Lower lobe of right lung (tissue), 2 donors: ENCODE measurements at places on chromosomes 1 and 21. TPM values are rescaled to one million over a fixed set of nuclear protein-coding genes. Genes with fewer than 3 reads are reported as not detected.

Gene CRB1
- 0.77 TPM for total RNA-seq

- DNase-seq = no peak
These were observed 444.7 kb upstream of the NFIA start for GRCh38 chr1:60637651-60638050.

DNA sequence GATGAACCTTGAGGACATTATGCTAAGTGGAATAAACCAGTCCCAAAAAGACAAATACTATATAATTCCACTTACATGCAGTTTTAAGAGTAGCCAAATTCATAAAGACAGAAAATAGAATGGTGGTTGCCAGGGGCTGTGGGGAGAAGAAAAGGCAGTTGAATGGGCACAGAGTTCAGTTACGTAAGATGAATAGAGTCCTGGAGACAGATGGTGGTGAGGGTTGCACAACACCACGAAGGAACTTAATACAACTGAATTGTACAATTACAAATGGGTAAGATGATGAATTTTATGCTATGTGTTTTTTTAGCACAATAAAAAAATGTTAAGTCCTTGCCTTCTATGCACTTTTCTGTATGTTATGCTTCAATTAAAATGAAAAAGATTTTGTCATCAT lies 66.6 kb downstream of the CD34 start:
- DNase-seq = no peak

Gene ERICH3
- total RNA-seq = 8.1 TPM

Gene KRTAP21-2
- not detected for total RNA-seq

Gene FCRLB
- total RNA-seq = 2.8 TPM

DNA sequence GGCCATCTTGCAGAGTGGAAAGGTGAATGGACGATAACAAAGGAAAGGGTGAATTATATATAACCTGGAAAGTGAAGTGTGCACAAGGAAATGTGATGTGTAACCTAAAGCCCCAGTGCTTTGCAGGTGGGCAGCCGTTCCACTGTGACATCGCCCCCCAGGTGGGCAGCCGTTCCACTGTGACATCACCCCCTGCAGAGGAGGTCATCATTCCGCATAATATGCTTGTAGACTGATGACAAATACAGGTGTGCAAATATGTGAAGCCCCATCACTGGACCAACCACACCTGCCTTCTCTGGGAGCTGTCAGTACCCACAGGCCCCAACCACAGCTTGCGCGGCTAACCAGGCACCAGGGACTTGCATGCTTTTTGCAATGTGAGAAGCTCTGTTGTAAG lies 4.7 kb upstream of the ZNF496 start:
- DNase-seq = no peak

Gene FGGY
- 31.4 TPM for total RNA-seq

- no peak for DNase-seq
These were observed 165.8 kb upstream of the CAMK1G start for GRCh38 chr1:209417761-209418160.

GRCh38 chr1:232335261-232335660 lies 294.7 kb downstream of the SIPA1L2 start:
- no peak for DNase-seq

Gene ABCG1
- 74.9 TPM for total RNA-seq

Gene TMCO4
- total RNA-seq = 26.3 TPM

DNA sequence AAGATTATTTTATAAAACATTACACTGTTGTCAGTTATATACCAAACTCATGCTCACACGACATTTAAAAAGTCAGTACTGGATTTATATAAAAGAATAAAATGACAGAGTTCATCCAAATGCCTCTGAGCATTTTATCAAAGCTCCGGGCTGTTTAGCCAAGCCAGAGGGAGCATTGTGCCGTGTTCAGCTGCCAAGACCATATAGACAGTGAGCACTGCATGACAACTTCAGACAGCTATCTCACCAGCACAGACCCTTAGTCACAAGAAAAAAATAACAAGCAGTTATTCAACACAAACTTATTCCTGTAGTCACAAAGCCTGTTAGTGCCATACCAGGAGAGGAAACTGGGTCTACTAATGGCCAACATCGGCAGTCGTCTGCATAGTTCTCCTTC lies 88.0 kb upstream of the PBX1 start:
- DNase-seq = no peak
